ENCODE measurements at places on chromosomes 1 and 21. TPM values are rescaled to one million over a fixed set of nuclear protein-coding genes. Genes with fewer than 3 reads are reported as not detected.

RAB7B gene
- total RNA-seq, result 22.5 TPM

PDE9A gene
- total RNA-seq, result 15.0 TPM

OR2AK2 gene
- not detected for total RNA-seq

- no peak for DNase-seq
These were observed 65.0 kb downstream of the SYT6 start for GRCh38 chr1:114088392-114089299.

DNA sequence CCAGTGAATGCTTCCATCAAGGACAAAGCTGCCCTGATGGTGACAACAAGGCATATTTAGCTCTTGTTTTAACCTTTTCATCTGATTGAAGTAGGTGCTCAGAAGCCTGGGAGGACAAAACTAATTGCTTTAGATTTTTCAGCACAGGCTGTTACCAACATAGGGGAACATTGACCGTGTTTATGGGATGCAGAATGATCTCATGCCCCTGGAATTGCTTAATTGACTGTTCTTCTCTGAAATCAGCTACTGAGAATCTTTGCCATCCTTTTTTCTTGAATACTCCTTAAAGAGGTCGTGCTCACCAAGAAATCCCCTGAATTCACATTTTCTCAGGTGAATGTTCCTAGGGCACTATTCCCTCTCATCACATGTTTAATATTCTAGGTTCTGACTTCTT, 95.9 kb upstream of the CCDC190 start:
- no peak for DNase-seq

GRCh38 chr1:48221122-48221521, 1.4 kb upstream of the SLC5A9 start:
- no peak for DNase-seq

GRCh38 chr1:246434335-246434734, 72.7 kb downstream of the SMYD3 start:
- no peak for DNase-seq

DNA sequence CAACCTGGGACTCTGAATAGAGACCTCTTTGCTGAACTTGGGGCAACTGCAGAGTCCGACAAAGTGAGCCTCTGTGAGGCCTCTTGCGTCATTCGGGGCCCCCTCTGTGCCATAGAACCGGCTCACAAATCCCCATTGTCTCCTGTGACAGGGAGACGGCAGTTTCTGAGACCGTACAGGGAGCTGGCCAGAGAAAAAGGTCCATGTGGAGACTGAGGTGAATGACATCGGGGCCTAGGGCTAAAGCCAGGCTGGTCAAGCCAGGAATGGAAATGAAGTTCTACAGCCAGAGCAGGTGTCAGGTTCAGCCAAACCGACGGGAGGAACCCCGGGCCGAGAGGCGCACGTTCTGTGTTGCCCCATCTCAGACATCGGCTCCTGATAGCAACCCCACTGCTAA, 37.1 kb upstream of the TRIM67 start:
- no peak for DNase-seq

GRCh38 chr1:71687376-71687775, 595.0 kb downstream of the NEGR1 start:
- no peak for DNase-seq

DNA sequence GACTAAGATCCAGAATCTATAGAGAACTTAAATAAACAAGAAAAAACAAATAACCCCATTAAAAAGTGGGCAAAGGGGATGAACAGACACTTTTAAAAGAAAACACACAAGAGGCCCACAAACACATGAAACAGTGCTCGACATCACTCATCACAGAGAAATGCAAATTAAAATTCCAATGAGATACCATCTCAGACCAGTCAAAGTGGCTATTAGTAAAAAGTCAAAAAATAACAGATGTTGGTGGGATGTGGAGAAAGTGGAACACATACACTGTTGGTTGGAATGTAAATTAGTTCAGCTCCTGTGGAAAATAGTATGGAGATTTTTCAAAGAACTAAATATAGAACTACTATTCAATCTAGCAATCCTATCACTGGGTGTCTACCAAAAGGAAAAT, 143.1 kb downstream of the IFI44 start:
- DNase-seq, result no peak

DNA sequence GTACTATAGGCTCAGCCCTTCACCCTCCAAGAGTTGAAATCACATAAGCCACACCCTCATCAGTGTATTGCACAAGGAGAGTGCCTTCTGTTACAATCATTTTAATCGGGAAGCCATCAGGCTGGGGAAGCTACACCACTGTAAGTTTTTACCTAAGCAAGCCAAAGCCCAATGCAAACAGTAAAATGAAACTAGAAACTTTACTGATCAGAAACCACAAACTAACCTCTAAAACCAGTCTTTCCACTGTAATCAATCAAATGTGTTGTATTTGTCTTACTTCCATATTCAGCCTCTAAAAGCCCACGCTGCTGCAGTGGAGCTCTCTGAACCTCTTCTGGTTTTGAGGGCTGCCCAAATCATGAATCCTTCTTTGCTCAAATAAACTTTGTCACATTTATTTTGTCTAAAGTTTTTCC, 26.2 kb downstream of the CAPN8 start:
- DNase-seq, result no peak

LCE1C gene
- not detected for total RNA-seq

DNA sequence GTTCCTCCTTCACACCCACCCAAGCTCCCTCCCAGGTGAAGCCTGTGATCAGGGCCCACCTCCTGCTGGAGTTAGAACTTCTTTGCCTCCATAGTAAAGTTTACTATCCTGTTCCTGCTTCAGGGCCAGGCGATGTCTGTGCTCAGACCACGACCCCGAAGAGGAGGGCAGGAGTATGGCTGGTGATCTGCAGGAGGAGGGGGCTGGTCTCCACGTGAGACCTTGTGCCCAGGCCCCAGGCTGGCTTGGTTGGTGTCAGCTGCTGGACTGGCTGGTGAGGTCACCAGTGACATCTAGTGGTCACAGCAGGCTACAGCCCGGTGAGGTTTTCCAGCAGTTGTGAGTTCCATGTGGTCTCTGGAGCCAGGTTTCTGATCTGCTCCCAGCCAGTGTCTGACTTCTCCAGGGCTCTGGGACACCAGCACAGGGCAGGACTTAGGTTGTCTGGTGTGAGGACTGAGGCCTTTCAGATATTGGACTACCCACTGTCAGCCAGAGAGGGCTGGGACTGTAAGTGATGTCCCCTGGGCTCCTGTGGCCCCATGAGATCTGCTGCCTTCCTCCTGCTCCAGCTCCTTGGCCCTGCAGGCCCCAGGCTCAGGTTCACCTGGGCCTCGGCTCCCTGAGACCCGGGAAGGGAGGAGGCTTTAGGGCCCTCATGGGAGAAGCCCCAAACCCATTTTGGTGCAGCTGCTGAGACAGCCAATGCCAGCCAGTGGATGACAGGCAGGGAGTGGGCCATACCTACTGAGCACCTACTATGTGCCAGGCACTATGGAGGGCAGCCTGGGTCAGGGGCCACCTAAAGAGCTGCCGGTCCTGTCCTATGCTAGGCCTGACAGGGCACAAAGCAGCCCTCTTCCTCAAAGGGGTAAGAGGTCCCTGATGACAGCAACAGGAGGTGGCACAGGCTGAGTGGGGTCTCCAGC, 6.0 kb upstream of the UBL4B start:
- peak; percentile 62 for DNase-seq

GRCh38 chr21:43266534-43266933, 97.7 kb downstream of the CRYAA start:
- DNase-seq, result no peak

DNA sequence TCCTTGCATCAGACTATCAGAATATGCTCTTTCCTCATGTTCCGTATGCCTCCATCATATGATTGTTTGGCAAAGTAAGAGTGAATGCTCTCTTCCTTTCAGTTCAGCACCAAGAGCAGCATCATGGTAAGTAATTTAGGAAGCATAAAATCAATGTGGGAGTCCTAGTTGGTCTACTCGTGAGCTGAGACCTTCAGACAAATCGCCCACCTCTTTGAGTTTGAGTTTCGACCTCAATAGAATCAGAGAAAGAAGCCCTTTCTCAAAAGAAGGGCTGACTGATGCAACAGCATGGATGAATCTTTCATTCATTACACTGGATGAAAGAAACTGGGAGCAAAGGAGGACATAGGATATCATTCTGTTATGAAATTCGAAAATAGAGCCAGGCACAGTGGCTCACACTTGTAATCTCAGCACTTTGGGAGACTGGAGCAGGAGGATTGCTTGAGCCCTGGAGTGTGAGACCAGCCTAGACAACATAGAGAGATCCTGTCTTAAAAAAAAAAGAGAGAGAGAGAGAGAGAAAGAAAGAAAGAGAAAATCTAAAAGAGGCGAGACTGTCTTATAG, 112.5 kb downstream of the ZC3H11B start:
- DNase-seq, result no peak

DNA sequence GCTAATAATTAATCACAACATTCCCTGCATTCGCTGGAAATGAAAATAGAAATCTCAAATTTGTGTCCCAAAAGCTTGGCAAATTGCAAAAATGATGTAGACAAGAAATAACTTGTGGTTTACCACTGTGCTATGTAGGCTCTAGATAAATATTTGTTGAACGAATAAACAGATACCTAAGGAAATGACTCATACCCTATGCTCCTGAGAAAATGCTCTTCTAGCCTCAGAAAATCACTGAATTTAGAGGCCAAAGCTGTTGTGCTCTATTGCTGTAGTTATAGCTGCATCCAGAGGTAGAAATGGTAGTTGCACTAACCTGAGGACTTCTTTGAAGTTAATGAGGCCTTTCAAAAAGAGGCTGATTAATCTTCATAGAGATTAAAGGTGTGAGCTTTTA, 142.0 kb upstream of the ZNHIT6 start:
- DNase-seq, result no peak

DNA sequence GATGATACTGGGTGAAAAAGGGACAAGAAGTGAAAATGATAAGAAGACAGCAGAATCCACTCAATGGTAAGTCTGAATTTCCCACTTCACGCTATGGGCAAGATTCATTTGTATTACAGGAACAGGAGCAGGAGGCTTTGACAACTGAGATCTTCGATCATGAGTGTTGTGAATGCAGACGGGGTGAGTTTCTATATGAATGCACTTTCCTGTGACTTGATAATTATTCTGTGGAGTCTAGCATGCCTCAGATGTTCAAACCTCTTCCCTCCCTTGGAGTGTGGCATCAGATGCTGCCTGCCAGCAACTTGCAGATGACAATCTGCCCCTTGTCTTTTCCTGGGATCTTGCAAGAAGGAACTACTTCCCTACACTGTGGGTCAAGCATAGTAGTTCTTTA, 225.4 kb downstream of the HLX start:
- DNase-seq, result no peak

DNA sequence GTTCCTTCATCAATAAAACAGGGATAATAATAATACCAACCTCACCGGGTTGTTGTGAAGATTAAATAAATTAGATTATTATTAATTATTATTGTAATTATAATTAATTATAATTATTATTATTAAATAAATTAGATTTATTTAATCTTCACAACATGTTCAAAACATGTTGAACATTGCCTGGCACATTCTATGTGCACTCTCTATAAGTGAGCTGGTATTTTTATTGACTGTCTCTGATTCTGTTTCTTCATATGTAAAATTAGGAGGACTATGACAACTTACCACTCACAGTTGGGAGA, 834 bp upstream of the C8B start:
- no peak for DNase-seq

KRTAP7-1 gene
- total RNA-seq, result not detected

DNA sequence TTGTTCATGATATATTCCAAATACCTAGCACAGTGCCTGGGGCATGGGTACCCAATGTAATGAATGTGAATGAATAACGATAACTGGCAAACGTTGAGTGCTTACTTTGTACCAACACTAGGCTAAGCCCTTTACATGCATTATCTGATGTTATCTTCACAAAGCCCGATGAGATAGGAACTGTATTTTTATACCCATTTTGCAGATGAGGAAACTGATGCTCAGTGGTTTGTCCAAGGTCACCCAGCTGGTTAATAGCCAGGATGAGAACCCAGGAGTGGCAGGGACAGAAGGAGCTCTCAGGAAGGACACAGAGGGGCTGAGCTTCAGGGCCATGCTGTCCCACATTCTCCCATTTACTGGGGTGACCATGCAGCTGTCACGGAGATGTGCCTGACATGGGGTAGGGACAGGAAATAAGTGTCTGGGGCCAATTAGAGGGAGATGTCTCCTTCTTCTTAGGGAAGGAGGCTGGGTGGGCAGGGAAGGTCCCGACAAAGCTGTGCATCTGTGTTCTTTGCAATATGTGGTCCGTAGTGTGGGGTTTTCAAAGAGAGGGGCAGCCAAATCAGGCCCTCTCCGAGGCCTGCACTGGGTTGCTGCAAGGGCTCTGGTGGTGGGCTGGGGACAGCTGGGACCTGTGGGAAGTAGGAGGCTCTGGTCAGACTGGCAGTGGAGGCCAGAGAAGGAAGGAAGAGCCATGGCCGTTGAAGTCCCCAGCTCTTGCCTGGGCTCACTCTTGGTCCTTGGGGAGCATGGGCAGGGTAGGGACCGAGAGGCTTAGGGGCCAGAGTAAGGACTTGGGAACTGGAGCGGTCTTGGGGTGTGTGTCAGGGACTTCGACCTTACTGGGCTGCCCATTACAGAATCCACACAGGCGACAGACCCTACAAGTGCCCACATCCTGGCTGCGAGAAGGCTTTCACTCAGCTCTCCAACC, 26.6 kb downstream of the A3GALT2 start:
- no peak for DNase-seq

NKAIN1 gene
- total RNA-seq, result 0.55 TPM

GRCh38 chr1:179677882-179678281, 65.2 kb upstream of the FAM163A start:
- DNase-seq, result no peak

C1orf226 gene
- total RNA-seq, result 4.6 TPM

USP48 gene
- 23.1 TPM for total RNA-seq

REG4 gene
- not detected for total RNA-seq

- DNase-seq, result no peak
These were observed 3.5 kb downstream of the PTCH2 start for GRCh38 chr1:44839576-44839975.

- DNase-seq, result no peak
These were observed 6.1 kb downstream of the PTPN7 start for GRCh38 chr1:202154148-202154765.

DNAJC6 gene
- 3.4 TPM for total RNA-seq

DNA sequence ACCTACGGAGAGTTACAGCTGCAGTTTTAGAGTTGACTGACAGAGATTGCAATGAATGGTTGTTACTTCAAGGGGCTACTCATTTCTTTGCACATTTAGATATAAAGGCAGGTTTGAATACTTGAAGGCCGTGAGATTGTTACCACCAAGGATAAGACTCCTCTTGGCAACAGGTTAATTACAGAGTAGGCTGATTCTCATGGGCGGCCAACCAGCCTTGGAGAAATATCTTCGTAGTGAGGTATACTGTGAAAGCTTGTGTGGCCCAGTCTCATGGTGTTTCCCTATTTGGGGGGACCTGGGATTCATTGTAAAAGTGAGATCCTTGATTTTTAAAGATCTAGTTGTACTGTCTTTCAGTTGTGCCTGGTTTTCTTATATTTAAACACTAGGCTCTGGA, 103.2 kb upstream of the OLFM3 start:
- DNase-seq, result no peak

LCK gene
- 0.26 TPM for total RNA-seq

VCAM1 gene
- 8.2 TPM for total RNA-seq

C1orf94 gene
- total RNA-seq, result not detected

GRCh38 chr1:25807480-25808390, 7.7 kb downstream of the SELENON start:
- DNase-seq, result no peak

GRCh38 chr1:150551051-150551783, 2.0 kb downstream of the ADAMTSL4 start:
- no peak for DNase-seq
